ENCODE measurements at places on chromosomes 2 and 18. TPM values are rescaled to one million over a fixed set of nuclear protein-coding genes. Genes with fewer than 3 reads are reported as not detected.

DNA sequence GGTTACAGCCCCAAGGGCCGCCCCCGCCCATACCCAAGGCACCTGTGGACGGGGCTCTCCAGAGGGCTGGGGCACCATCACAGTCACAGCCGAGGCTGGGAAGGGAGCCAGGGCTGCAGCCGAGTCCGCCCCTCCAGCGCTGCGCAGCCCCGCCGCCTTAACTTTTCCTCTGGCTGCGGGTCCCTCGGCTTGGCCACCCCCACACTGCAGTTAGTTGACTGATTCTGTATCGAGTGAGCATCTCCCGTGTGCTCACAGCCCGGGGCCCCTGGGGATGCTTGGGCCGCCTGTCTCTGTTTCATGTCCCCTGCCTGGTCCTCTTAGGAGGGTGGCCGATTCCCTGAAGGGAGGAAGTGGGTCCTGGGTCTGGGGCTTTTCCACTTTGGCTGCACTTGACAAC, 33.7 kb downstream of the EMILIN2 start:
- H3K4me1 ChIP-seq = no peaks in the 10 kb centered on the region
- H3K36me3 ChIP-seq = no peaks in the 10 kb centered on the region
- no peak overlapping the region for H3K27ac ChIP-seq
- H3K4me3 ChIP-seq = no peak overlapping the region

DNA sequence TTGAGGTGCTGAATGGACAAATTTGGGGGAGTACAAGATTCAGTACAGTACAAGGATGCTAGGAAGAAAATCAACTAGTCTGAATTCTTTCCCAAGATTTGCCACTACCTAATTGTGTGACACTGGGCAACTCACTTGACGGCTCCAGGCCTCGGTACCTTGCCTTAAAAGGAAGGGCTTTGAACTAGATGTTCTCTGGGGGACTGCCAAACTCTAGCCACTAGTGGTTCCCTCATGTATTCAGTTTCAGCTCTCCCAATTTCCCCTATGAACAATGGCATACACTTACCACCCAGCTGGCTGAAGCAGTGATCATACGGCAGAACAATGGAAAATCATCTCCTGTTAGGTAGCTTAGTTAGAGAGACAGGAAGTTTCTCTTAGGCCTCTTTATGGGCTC, 73.4 kb downstream of the VWC2L start:
- H3K27ac ChIP-seq = no peak overlapping the region
- DNase-seq = no peak
- H3K4me3 ChIP-seq = no peak overlapping the region
- no peaks in the 10 kb centered on the region for H3K36me3 ChIP-seq

DNA sequence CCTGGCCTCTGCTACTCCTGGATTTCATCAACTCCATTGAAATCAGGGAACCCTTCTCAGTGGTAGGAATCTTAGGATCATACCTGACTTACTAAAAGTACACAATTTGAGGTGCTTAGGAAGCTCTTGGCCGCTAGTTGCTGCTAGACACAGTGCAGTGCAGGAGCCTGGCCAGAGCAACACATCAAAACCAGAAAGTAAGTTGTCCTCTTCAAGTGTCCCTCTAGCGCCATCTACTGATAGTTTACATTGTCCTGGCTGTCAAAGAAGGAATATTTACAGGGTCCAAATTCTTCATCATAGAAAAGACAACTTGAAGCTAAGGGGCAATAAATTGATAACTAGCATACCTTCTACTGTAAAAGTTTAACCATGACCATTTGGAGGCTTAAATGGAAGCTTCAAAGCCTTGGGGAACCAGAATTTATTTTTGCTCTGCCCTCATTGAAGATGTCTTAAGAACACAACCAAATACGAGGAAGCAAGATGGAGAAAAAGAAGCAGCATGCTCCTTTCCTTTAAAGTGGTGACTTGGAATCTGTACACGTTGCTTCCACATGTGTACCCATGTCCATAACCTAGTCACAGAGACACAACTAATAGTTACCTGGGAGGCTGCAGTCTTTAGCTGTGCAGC, 889.1 kb upstream of the GCFC2 start:
- H3K36me3 ChIP-seq = no peaks in the 10 kb centered on the region
- H3K4me3 ChIP-seq = no peak overlapping the region
- no peaks in the 10 kb centered on the region for H3K4me1 ChIP-seq
- peak; percentile 73 for DNase-seq

DNA sequence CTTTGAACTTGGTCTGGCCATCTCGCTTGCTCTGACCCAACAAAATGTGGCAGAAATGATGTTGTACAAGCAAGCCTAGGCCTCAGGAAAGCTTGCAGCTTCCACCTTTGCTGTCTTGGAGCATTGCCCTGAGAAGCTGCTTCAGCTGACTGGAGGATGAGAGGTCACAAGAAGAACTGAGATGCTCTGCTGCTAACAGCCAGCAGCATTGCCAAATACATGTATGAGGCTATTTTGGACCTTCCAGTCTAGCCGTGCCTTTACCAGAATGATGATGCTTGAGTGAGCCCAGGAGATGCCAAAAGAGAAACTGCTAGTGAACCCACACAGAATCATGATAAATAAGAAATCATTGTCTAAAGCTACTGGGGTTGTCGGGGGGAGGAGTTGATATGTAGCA, 13.2 kb upstream of the ITGAV start:
- no peak overlapping the region for H3K4me3 ChIP-seq
- no peak for DNase-seq
- H3K27ac ChIP-seq = no peak overlapping the region
- peaks cover 18% of the 10 kb centered on the region for H3K4me1 ChIP-seq

- peaks cover 7% of the 10 kb centered on the region for H3K4me1 ChIP-seq
- no peaks in the 10 kb centered on the region for H3K36me3 ChIP-seq
- no peak for DNase-seq
- H3K27ac ChIP-seq = no peak overlapping the region
Measured at GRCh38 chr18:46619559-46619958, 37.5 kb downstream of the LOXHD1 start.

DNA sequence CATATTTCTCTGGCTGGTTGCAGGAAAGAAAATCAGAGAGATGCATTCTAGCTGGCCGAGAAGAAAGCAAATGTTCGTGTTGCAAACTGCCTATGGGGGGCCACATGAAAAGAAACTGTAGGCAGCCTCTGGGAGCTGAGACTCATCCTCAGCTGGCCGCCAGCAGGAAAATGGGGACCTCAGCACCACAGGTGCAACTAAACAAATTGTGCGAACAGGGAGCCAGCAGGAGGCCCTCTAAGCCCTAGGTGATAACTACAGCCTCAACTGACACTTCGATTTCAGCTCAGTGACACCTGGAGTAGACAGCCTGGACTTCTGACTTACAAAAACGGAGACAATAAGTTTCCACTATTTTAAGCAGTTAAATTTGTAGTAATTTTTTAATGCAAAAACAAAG, 107.3 kb downstream of the DTNB start:
- H3K36me3 ChIP-seq = no peaks in the 10 kb centered on the region
- no peaks in the 10 kb centered on the region for H3K27me3 ChIP-seq
- H3K4me1 ChIP-seq = peaks cover 19% of the 10 kb centered on the region
- no peak overlapping the region for H3K4me3 ChIP-seq

GRCh38 chr2:198053148-198053547, 248.8 kb downstream of the PLCL1 start:
- H3K4me1 ChIP-seq = peaks cover 4% of the 10 kb centered on the region
- no peak overlapping the region for H3K4me3 ChIP-seq
- H3K36me3 ChIP-seq = no peaks in the 10 kb centered on the region

DNA sequence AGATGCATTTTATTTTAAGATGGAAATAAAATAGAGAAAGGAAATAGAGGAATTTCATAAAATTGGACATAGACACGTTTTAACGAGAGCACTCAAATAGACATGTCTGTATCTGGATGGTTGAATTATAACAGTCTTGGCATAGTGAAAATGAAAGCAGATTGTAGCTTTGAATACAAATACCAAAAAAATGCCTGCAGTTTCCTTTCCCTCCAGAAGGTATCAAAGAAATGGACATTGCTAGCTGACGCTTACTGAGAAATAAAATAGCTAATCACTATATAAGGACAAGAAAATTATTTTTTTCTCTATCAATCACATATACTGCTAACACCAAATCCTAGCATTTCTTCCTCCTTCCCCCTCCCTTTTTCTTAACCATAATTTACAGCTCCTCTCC, 11.4 kb upstream of the MAPRE2 start:
- no peak overlapping the region for H3K27ac ChIP-seq
- peaks cover 13% of the 10 kb centered on the region for H3K4me1 ChIP-seq
- H3K4me3 ChIP-seq = no peak overlapping the region
- peak; percentile 34 for DNase-seq
- H3K27me3 ChIP-seq = no peaks in the 10 kb centered on the region
- no peaks in the 10 kb centered on the region for H3K36me3 ChIP-seq

- no peak overlapping the region for H3K4me3 ChIP-seq
- no peaks in the 10 kb centered on the region for H3K4me1 ChIP-seq
- no peak overlapping the region for H3K27ac ChIP-seq
- DNase-seq = no peak
- no peaks in the 10 kb centered on the region for H3K36me3 ChIP-seq
Measured at GRCh38 chr2:8230466-8230865, 451.4 kb upstream of the ID2 start.

DNA sequence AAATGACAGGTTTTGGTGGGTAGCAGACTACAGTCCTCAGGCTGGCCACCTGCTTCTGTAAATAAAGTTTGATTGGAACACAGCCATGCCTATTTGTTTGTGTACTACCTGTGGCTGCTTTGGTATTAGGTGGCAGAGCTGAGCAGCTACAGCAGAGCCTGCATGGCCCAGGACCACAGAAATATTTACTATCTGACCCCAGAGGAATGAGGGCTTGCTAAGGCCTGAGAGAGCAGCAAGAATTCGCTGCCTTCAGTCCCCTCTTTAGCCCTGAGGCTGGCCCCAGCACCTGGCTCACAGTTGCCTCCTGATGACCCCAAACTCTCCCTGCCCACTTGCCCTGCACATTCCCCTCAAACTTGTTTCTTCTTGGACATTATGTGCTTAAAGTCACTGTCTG, 32.5 kb downstream of the POLR1A start:
- H3K27me3 ChIP-seq = no peaks in the 10 kb centered on the region
- peaks cover 25% of the 10 kb centered on the region for H3K36me3 ChIP-seq
- no peak overlapping the region for H3K4me3 ChIP-seq

GRCh38 chr2:156065912-156066311, 266.6 kb downstream of the NR4A2 start:
- no peaks in the 10 kb centered on the region for H3K36me3 ChIP-seq
- no peak overlapping the region for H3K27ac ChIP-seq
- H3K4me1 ChIP-seq = no peaks in the 10 kb centered on the region
- no peaks in the 10 kb centered on the region for H3K27me3 ChIP-seq
- no peak overlapping the region for H3K4me3 ChIP-seq

DNA sequence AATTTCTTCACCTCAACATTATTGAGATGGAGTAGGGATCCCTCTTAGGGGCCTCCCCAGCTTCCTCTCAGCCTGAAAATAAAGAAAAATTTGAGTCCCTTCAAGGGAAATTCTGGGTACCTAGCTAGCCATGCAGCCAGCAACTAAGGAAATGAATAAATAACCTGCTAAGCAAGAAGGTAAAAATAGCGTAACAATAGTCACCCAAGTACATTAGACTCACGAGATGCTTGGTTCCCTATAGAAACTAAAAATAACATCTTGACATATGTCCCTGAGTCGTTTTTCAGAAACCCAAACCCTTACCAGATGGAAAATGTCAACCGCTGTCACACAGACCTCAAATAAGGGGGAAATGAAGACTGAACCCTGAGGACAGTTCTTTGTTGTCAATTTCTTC, 51.9 kb downstream of the CACNB4 start:
- no peak for DNase-seq
- peaks cover 9% of the 10 kb centered on the region for H3K27me3 ChIP-seq
- H3K27ac ChIP-seq = no peak overlapping the region
- H3K4me3 ChIP-seq = no peak overlapping the region
- no peaks in the 10 kb centered on the region for H3K36me3 ChIP-seq
- H3K4me1 ChIP-seq = no peaks in the 10 kb centered on the region

- H3K27ac ChIP-seq = no peak overlapping the region
- no peaks in the 10 kb centered on the region for H3K27me3 ChIP-seq
- H3K4me3 ChIP-seq = no peak overlapping the region
- no peak for DNase-seq
Measured at GRCh38 chr2:173032032-173032431, 43.6 kb upstream of the MAP3K20 start.

The ABI2 gene
- 74.4 TPM for total RNA-seq

The SLC38A11 gene
- total RNA-seq = not detected

The APOB gene
- 0.25 TPM for total RNA-seq

The GALR1 gene
- not detected for total RNA-seq

The SIX3 gene
- not detected for total RNA-seq

The AKAIN1 gene
- total RNA-seq = not detected
